ENCODE measurements at places on chromosomes 3 and 15. TPM values are rescaled to one million over a fixed set of nuclear protein-coding genes. Genes with fewer than 3 reads are reported as not detected.

Gene GPR15
- polyA plus RNA-seq = not detected

Gene EBLN2
- polyA plus RNA-seq = 3.6 TPM

Gene STAB1
- 44.6 TPM for polyA plus RNA-seq

DNA sequence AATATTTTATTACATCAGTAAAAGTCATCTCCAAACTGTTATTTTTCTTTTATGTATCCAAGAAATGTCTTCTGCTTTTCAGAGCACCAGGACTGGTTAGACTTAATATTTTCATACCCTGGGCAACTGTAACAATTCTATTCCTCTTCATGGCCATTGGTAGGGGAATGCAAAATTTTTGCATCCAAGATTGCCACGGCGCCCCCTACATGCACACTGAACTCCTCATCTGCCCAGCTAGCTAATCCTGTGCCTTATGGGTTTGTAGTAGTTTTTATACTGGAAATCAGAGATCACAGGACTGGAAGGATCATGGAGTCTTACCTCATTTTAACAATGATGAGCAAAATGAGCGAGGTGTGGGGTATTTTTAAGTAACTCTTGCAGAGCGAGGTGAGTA lies 74.2 kb downstream of the CRTC3 start:
- DNase-seq = no peak

Gene FOXL2
- polyA plus RNA-seq = not detected

Gene TM4SF4
- polyA plus RNA-seq = 2.5 TPM

Gene CELF6
- polyA plus RNA-seq = 7.0 TPM

GRCh38 chr3:148318240-148318639 lies 379.5 kb upstream of the AGTR1 start:
- DNase-seq = no peak

DNA sequence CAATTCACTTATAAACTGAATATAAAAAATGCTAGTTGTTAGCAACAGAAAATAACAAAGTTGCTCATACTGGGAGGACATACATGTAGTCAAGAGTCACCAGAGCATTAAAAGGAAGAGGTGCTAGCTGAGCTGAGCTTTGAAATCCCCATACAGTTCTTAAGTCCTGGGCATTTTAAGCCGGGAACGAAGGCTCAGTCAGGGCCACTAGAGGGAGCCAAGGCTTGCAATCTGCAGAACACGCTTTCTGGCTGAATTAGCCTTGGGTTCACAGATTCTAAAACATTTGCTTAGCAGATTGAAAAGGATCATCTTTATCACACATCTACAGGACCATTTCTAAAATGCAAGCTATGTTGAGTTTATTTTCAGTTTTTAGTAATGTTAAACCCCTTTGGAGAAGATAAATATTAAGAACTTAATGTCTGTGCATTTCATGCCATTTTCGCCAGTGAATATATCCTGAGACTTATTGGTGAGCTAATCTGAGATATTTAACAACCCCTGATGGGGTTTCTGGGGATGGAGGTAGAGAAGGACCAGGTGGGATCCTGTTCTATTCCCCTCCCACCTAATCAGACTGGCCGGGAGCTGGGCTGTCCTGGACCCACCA lies 26.3 kb upstream of the MNS1 start:
- peak; percentile 77 for DNase-seq

GRCh38 chr3:115800489-115801075 lies 177.3 kb downstream of the GAP43 start:
- no peak for DNase-seq

Gene FBXW12
- 0.50 TPM for polyA plus RNA-seq

DNA sequence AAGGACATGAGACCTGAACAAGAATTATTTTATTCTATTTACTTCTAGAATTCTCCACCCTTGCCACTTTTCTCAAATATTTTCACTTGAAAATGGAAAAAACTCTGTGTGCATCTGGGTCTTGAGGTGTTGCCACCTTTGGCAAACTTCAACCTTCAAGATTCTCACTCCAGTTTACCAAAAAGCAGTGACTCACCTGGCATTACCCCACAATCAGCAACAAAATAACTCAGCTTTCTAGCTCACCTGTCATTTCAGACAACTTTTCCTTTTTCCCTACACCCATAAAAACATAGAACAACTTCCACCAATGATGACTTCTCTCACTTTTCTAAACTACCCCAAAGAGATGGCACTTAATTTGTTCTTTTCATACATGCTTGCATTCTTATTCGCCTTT lies 115.8 kb downstream of the DUT start:
- no peak for DNase-seq

Gene CSTA
- polyA plus RNA-seq = 0.86 TPM

Gene A4GNT
- polyA plus RNA-seq = 1.00 TPM

Gene RGMA
- 12.2 TPM for polyA plus RNA-seq

DNA sequence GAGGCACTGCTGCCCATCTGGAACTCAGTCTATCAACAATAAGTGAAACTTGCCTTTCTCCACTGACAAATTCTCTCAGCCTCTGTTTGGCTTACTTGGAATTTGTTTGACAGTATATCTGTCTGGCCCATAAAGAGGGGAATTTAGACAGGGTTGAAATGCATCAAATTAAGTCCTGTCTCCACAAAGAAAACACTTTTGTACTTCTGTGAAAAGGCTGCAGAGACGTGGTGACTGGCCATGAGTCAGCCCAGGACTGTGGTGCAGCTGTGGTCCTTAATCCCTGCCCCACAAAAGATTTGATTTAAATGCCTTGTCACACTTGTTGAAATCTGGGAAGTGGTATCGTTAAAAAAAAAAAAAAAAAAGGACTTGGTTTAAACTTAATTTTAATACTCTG lies 47.5 kb downstream of the RYR3 start:
- DNase-seq = no peak

Gene NECTIN3
- polyA plus RNA-seq = 36.9 TPM

Gene OIP5
- 12.2 TPM for polyA plus RNA-seq

DNA sequence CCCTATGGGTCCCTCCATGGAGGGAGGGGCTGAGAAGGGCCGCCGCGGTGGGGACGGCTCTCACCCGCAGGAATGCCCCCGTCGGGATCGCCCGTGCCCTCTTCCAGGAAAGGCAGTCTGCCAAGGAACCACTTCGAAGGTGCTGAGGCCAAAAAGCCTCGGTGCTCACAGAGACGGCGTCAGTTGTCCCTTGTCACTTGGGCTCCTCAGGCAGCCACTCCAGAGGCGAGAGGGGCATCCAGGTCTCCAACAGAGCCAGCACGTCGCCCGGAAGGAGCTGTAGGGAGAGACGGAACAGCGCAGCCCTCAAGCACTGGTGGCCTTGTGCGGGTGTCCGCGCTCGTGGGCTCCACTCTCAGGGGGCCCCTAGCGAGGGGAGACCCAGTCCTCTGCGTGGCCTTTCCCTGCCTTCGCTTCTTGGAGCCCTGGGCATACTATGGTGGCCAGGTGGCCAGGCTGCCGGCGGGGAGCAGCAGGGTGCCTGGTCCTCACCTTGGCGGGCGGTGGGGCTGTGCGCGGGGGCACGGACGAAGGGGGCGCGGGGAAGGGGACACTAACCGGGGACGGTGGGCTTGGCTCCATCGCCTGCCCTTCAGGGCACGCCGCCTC lies 994 bp downstream of the MESP1 start:
- DNase-seq = no peak

- no peak for DNase-seq
Observed at GRCh38 chr15:57969355-57969754, 96.2 kb downstream of the ALDH1A2 start.

DNA sequence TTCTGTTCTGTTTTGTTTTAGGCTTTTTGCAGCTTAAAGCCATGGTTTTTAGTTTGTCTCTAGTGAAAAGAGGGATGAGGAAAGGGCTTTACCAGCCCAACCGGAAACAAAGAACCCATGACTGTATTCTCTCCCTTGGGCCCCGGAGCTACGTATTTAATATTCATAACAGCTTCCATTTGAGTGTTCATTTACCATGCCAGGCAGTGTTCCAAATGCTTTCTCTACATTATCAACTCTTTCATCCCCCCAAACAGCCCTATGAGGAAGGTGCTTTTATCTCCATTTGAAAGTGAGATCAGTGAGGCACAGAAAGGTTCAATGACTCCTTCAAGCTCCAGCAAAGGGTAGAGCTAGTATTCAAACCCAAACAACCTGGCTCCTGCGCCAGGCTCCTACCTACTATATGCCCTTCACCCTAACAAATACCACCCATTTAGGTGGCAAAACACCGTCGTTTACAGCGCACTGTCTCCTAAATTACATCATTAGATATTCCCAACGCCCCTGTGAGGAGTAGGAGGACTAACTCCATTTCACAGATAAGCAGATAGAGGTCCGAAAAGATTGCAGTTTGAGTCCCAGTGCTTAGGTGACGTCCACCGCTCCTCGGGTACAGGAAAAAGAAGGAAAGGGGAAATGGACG lies 27.9 kb downstream of the GTPBP8 start:
- peak; percentile 12 for DNase-seq

DNA sequence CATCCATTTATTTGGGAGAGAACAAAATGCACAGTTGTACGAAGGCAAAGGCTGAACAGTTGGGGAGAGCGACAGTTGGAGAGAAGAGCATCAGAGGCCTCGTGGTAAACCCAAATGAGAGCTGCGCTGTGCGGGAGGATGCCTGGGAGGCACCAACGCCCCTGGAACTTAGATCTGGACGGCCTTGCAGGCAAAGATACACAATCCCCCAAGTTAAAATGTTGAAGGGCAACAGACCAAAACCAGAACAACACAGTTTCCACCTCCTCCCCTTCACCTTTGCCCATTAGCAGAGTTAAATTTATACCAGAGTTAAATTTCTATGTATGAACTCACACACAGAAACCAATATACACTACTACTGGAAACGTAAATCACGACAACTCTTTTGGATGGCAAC lies 339.6 kb downstream of the RORA start:
- no peak for DNase-seq

DNA sequence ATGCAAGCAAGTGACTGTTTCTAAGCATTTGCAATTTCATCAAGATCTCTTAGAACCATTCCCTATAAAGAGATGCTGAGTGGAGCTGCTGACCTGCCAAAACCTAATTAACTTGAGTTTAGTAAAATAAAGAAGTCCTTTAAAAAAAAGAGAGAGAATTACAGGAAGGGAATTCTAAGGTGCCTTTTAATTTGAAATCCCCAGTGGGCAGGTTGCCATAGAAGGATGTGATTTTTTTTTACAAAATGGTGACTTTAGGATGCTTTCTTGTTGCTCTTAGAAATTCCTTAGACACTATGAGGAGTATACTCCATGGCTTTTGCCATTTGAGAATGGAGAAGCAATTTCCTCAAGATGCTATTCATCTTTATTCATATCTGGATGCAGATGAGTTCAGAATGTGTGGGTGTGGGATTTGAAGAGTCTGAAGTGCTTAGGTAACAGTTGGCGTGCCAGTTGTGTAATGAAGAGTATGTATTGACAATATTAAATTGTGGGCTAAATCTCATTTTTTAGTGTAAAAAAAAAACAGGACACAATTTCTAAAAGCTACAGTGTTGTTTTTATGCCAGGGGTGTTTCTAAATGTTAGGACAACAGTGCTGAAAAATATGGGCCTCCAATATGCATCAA lies 13.6 kb downstream of the LRRC3B start:
- no peak for DNase-seq

- DNase-seq = no peak
Observed at GRCh38 chr3:137011153-137011552, 53.4 kb downstream of the IL20RB start.

- no peak for DNase-seq
Observed at GRCh38 chr3:186360779-186361178, 1.3 kb downstream of the DGKG start.

GRCh38 chr15:75136118-75136517 lies 65.6 kb upstream of the C15orf39 start:
- DNase-seq = no peak

DNA sequence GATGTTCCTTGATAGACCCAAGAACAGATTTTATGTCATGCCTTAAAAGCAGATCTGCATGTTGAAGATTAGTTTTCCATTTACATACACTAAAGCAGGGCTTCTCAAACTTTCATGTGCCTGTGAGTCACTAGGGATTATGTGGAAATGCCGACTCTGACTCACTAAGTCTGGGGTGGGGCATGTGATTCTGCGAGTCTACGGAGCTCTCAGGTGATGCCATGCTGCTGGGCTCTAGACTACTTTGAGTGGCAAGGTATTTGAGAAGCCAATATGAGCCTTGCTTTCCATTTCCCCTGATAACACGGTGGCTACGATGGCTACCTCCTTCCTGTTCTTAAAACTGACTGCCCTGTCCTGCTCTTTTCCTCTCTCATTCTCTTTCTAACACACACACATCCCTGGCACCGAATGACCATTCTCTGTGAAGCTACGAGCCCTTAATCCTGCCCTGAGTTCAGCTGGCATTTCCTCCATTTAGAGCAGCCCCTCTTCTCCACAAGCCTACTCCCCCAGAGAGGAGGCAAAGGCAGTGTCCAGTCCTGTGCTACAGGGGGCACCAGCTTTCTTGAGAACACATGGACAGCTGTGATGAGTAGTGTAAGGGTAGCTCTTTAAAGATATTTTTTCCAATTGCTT lies 39.7 kb upstream of the PYGO1 start:
- no peak for DNase-seq

GRCh38 chr15:90142216-90143165 lies 40.2 kb upstream of the IDH2 start:
- DNase-seq = no peak

GRCh38 chr15:68249058-68249713 lies 19.7 kb upstream of the CLN6 start:
- no peak for DNase-seq

DNA sequence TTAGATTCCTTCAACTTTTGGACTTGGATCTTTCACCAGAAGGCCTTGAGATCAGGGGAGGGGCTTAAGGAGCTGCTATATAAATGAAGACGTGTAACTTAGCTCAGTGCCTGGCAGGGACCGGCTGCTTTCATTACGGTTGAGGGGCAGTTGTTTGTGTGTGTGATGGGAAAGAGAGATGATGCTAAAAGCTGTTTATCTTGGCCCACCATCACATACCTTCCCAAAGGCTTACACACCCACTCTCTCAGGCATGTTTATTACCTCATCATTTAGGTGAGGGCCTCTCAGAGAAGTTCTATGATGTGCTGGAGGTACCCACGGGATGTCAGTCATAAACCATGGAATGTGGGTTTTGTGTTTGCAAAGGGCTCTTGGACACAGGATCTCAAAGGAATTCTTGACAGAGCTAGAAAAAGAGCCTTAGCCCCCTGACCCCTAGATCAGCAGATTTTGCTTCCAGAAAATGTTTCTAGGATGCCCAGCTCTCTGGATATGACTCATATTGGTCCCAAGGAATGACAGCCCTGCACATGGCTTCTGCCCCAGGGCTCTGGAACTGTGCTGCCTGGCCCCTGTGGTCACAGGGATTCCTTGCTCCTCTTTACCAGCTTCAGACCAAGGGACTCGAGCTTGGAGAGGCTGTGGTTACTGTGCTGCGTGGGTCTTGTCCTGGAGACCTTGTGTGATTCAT lies 15.9 kb upstream of the SMAD3 start:
- no peak for DNase-seq

Gene NR1I2
- 0.66 TPM for polyA plus RNA-seq

DNA sequence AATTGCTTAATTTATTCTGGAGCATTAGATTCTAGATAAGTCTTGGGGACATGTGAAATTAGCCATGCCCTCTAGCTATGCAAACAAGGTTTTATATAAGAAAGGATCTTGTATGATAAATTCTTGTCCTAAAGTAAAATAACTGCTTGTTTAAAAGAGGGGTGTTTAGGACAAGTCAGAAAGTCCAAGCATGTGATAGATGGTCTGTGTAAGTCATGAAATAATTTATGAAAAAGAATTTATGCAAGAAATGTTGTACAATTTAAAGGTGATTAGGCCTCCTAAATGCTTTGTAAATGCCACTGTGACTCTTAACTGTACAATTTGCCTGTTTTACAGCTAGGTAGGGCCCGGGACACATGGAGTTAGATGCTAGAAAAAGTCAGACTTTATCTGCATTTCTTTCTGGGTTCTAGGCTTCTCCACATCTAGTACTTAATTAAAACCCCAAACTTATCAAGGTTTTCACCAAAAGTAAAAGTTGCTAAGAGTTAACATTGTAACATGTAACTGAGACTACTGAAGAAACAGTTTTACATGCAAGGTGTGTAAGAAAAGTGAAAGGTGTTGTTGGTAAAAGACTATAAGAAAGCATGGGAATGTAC lies 13.2 kb downstream of the LINS1 start:
- no peak for DNase-seq
